ENCODE measurements at places on chromosomes 2 and 18.

- no peak for DNase-seq
Observed at GRCh38 chr18:49668574-49669275, 106.9 kb downstream of the LIPG start.

- DNase-seq: no peak
Observed at GRCh38 chr2:182069908-182070307, 84.3 kb downstream of the PPP1R1C start.

- no peak for DNase-seq
Observed at GRCh38 chr18:48949050-48949605, 1.6 kb downstream of the SMAD7 start.

- DNase-seq: no peak
Observed at GRCh38 chr2:175834477-175834876, 167.6 kb downstream of the LNPK start.

GRCh38 chr2:44107974-44108373, 60.7 kb upstream of the PPM1B start:
- DNase-seq: no peak

GRCh38 chr2:36478332-36478738, 119.6 kb downstream of the FEZ2 start:
- no peak for DNase-seq

- DNase-seq: no peak
Observed at GRCh38 chr2:84906108-84906899, 848 bp downstream of the TMSB10 start.

DNA sequence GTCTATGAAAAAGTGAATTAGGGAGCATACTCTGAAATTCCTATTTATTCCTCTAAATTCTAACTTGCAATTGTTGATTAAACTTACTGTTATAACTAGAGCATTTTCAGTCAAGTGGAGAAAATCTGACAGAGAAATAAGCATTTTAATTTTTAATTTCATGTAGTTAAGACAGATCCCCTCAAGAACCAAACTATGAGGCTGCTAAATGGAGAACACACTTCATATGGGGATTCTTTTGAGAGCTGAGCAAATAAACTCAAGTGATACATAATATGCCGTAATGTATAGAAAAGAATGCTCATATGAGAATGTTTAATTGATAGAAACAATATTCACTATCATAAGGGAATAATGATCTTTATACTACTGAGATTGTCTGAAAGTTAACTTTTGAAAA, 340.8 kb downstream of the ERBB4 start:
- DNase-seq: no peak

- no peak for DNase-seq
Observed at GRCh38 chr2:88692187-88692586, 714 bp downstream of the RPIA start.

- DNase-seq: no peak
Observed at GRCh38 chr18:710418-711300, 1.8 kb downstream of the ENOSF1 start.

DNA sequence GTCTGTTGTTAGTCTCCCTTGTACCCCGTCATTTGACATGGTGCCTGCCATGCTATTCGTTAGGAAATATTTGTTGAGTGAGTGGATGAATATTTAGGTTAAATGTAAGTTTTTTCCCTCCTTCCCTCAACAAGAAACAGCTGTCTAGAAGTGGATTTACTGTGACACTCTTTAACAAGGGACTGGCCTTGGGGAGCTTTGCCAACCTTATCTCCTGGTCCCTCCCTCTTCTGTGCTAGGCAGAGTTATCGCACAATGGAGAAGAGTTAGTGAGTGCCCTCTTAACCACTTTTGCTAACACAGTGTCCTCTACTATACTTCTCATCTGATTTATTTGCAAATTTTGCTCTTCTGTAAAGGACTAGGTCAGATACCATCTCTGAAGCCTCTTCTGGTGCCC, 61.2 kb downstream of the DIS3L2 start:
- DNase-seq: no peak

GRCh38 chr2:65357959-65358294, 74.5 kb downstream of the SPRED2 start:
- DNase-seq: no peak

DNA sequence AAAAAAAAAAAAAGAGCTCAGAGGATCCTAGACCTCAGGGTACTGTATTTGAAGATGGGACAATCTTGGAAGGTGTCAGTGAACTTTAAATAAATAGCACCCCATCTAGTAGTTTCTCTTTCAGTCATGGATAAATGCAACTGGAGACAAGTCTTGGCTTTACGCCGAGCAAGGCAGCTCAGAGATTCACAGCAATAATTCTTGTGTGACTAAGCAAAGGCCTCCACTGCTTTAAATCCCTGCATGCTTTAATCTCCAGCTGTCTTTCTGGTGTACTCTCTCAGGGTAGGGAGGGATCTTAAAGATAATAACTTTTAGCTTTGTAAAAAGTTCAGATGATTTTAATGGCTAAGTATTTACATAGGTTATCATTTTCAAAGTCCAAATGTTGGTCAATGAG, 36.3 kb downstream of the NRXN1 start:
- DNase-seq: no peak

DNA sequence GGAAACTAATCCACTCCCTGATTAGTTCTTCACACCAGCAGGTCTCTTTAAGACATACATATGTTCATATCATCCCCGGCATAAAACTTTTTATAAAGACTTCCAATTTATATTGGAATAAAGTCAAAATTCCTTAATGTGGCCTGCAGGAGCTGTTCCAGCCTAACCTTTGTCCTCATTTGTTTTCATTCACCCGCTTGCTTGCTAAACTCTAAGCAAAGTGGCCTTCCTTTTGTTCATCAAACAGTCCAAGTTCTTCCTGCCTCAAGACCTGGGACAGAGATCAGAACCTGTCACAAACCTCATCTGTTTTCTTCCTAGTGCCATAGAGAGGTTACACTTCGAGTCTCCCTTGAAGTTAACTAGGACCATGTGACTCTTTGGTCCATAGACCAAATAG, 339.4 kb upstream of the ID2 start:
- DNase-seq: no peak

DNA sequence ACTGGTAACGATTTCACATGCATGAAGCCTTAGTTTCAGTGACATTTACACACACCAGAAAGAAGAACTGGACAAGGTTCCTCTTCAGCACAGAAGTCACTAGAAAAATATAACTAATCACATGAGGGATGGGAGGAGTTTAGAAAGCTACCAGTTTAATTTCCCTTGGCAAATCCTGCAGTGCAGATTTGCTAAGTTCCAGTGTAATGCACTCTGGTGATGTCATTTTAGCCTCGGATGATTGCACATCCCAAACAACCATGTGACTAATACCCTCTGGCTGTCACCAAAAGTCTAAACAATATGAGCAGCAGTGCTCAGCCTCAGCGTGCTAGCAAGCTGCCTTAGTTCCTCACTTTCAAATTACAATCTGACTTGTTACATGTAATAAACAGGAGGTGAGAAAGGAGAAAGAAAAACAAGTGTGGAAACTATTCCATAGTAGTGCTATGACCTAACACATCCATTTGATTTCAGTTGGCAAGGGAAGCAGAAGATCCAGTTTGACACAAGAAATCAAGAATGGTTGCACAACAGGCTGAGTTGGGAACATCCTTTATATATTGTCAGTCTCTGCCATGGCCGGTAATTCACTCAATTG, 35.3 kb upstream of the PPP1CB start:
- peak; percentile 15 for DNase-seq

- DNase-seq: peak; percentile 60
Observed at GRCh38 chr18:26458526-26459232, 89.7 kb downstream of the KCTD1 start.

DNA sequence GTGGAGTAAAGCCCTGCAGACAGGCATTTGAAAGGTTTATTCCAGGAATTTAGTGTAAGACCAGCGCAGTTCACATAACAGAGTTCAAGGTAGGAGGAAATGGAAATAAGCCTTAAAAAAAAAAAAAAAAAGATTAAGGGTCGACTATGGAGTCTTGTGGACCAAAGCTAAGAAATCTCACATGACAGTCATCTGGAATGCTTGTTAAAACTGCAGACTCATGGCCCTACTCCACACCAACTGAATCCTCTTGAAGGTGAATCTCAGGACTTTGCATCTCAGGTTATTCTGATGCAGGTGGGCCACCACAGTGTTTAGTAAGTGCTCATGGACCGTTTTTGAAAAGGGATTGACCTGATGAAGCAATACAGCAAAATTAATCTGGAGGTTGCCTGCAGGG, 8.8 kb downstream of the TTLL4 start:
- DNase-seq: no peak

DNA sequence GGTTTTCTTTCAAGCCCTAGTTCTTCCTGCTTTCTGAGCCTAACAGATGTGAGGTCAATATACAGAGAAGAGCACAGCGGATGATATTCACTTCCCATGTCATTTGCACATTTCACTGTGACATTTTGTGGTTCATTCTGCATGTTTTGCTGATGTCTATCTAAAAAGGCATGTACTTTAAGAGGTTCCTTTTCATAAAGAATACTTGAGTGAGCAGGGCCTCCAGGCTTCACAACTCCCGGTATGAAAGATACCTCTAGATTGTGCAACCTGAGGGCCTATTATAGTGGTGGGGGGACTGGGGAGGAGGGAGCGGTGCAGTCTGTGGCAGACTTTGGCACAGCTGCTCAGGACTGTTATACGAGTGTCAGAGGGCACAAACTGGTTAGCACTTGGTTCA, 54.6 kb downstream of the CPO start:
- DNase-seq: no peak

- no peak for DNase-seq
Observed at GRCh38 chr2:78029392-78029995, 507.3 kb upstream of the LRRTM4 start.

DNA sequence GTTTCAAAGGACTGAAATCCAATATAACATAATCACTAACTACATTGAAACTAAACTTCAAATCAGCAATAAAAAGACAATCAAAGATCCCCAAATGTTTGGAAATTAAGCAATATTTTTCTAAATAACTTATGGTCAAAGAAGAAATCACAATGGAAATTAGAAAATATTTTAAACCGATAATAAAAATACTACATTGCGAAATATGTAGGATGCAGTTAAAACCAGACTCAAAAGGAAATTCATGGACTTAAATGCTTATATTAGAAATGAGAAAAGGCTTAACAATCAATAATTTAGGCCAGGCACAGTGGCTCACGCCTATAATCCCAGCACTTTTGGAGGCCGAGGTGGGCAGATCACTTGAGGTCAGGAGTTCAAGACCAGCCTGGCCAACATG, 79.0 kb upstream of the HAAO start:
- no peak for DNase-seq

DNA sequence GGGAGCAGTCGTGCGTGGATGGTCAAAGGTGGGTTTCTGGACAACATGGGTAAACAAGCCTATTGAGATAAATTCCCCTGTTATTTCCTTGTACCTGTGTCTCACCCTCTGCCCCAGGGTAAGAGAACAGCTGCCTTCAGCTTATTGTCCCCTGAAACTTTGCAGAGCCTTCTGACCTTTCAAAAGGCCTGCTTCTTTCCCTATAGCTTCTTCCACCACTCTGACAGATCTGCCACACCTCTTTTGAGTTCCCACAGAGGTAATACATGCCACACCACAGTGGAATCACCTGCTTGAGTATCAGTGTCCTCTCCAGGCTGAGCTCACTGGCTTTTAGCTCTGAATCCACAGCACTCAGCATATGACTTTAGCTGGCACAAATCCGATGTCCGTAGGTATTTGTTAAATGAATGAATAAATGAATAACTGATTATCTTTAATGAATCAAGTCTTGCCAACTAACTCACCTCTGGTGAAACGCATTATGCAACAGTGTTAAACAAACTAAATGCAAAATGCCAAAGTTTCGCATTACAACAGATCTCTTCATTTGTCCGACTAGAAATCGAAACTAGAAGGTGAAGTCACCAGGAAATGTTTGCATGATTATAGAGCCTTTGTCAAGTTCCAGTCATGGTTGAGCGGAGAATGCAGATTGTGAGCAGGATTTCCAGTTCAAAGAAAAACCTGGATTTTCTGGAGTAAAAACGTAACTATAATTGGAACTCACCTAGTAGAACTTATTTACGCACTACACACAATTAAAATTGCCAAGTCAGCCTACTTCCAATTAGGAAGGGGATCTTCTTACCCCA, 16.4 kb downstream of the DYNAP start:
- DNase-seq: no peak

DNA sequence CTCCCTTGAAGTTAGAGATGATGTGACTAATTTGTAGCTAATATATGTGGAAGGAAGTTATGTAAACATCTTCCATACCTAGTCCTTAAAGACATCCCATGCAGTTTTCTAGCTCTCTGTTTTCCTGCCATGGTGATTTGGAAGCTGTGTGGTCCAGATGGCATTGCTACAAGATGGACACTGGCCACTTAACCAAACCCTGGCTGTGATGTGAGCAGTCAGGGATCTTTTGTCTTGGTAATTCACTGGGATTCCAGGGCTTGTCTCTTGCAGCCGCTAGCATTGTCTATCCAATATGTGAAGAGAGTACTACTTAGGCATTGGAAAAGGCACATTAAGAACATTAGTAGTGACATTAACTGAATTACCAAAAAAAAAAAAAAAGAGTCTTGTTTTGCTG, 139.9 kb upstream of the DOCK10 start:
- no peak for DNase-seq

DNA sequence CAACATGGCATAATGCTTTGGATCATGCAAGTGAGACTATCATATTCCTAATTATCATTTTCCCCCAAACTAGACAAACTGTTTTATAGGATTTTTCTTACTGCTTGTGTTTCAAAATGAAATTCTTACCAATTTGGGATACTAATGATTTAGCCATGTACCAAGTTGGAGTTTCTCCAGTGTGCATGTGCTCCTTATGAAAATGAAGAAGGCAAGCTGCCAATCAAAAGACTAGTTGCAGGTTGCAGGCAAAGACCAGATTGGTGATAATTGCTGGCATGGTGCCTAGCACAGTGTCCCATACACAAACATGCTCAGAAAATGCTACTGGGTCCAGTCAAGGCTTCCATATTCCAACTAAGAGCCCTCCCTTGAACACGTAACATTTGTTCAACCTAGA, 771.8 kb upstream of the FANCL start:
- DNase-seq: no peak

GRCh38 chr2:11026286-11026921, 114.7 kb downstream of the KCNF1 start:
- DNase-seq: no peak

DNA sequence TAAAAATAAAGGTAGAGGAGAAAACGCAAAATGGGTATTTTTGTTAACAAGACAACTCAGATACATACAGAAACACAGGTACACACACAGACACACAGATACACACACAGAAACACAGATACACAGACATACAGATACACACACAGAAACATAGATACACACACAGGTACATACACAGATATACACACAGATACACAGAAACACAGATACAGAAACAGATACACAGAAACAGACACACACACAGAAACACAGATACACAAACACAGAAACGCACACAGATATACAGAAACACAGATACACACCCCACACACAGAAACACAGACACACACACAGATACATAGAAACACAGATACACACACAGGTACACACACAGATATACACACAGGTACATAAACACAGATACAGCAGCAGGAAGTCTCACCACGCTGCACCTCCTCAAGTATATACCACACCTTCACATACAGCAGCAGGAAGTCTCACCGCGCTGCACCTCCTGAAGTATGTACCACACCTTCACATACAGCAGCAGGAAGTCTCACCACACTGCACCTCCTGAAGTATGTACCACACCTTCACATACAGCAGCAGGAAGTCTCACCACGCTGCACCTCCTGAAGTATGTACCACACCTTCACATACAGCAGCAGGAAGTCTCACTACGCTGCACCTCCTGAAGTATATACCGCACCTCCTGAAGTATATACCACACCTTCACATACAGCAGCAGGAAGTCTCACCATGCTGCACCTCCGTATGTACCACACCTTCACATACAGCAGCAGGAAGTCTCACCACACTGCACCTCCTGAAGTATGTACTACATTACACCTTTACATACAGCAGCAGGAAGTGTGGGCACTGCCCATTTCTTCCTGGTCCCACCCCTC, 250.5 kb downstream of the HDAC4 start:
- no peak for DNase-seq
